ENCODE measurements at places on chromosomes 7 and 10.

- no peak for DNase-seq
Observed at GRCh38 chr7:139360948-139361307, 1.2 kb downstream of the LUC7L2 start.

- DNase-seq = no peak
Observed at GRCh38 chr7:122913608-122914007, 27.3 kb upstream of the CADPS2 start.

DNA sequence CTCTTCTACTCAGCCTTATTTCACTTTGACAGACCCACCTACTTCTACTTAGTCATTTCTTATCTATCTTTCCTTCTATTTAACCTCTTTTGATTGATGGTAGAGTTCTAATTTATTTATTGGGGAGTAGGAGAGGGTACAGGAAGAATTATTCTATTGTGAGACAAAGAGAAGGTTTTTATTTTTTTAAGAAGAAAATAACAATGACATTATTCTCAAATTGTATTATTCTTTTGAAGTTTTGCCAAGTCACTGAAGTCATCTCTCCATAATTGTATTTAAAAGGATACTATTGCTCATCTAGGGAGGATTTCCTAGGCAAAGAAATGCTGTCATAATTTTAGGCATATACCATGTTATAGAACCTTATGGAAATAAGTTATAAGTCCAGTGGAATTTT, 52.7 kb downstream of the ITGB8 start:
- no peak for DNase-seq

GRCh38 chr10:80611481-80612185, 73.9 kb downstream of the SH2D4B start:
- no peak for DNase-seq

DNA sequence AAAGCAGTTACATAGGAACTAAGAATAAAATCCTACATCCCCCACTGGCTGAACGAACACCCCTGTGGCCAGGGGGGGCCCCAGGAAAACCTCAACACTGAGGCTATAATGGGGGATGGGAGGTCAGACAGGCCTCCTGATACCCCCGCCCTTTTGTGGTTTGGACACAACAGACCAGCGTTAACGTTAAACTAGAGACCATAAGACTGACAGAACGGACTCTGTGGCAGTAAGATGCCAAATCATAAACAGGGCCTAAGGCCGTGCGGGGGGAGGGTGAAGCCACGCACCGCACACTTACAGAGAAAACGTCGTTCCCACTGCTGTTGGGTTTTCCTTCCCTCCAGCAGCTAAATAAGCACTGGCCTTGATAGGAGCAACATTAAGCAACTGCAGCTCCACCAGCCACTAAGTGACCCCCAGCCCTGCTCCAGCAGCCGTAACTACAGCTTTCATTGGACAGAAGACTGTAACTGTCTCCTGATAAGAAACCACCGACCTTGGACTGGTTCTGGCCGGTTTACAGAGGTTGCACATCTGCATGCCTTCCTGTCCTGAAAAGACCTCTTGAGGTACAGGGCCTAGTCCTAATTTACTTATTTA, 3.4 kb upstream of the PPP2R2D start:
- no peak for DNase-seq

GRCh38 chr7:50197549-50197948, 104.5 kb upstream of the ZPBP start:
- no peak for DNase-seq

- DNase-seq = peak; percentile 42
Observed at GRCh38 chr10:33559105-33559504, 224.6 kb upstream of the NRP1 start.
